ENCODE measurements at places on chromosomes 1 and 21.

DNA sequence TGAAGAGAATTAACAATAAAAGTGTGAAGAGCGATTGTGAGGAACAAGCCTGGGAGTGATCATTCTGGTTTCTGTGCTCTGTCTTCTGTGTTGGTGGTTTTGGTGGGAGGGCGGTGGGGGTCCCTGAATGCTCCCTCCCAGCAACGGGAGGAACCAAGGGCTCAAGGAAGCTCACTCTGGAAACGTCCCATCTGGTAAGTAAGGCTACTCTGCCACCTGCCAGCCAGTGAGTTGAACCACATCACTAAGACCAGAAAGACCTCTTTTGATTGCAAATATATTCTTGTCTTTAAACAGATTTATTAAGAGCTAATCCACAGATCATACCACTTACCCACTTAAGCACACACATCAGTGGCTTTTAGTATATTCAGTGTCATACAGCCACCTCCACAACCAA lies 125.0 kb downstream of the PRDM2 start:
- no peak for DNase-seq

DNA sequence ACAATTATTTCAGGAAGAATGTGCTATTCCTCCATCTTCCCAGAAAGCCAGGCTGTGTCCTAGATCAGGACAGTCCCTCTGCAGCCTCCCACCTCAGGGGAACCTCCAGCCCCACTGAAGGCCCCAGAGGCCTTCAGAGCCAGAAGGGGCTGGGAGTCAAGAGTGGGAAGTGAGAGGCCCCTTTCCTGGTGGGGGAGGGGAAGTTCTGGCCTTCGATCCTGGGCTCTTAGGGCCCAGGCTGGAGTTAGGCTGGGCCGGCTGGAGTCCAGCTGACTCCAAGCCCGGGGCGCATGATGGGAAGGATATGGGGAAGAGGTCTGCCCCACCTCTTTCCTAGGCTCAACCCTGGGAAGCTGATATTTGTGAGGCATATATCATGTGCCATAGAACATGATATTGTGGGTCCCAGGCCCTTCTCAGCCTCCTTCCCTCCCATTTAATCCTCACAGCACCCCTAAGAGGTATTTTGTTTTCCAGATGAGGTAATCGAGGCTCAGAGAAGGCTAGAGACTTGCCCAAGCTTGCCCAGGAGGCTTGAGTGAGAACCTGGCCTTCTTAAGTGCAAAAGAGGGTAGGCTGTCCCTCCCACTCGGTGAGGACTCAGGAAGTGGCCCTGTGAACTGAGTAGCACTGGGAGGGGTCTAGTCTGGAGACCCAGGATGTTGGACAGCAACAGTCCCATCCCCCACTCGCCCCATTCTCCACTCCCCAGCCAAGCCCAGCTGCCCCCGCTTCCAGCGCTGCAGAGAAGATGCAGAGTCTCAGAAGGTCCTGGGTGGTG lies 18.6 kb upstream of the HSPG2 start:
- no peak for DNase-seq

DNA sequence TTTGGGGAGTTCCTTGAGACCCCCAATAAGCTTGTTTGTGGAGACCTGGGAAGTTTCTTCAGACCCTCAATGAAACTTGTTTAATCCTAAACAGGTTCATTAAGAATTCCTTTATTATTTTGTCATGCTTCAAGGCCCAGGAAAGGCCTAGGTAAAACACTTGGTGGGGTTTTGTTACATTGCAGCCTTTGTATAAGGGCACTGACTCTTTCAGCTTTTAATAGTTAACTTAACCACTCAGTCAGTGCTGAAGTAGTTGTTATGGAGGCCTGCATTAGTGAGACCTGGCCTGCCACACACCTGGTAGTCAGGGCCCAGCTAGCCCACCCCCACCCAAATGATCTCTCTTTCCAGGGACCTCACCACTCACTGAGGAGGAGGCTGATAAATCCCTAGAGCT lies 103.7 kb downstream of the FCRL5 start:
- DNase-seq, result no peak

- no peak for DNase-seq
Observed at GRCh38 chr1:110235834-110236682, 25.9 kb downstream of the KCNC4 start.

DNA sequence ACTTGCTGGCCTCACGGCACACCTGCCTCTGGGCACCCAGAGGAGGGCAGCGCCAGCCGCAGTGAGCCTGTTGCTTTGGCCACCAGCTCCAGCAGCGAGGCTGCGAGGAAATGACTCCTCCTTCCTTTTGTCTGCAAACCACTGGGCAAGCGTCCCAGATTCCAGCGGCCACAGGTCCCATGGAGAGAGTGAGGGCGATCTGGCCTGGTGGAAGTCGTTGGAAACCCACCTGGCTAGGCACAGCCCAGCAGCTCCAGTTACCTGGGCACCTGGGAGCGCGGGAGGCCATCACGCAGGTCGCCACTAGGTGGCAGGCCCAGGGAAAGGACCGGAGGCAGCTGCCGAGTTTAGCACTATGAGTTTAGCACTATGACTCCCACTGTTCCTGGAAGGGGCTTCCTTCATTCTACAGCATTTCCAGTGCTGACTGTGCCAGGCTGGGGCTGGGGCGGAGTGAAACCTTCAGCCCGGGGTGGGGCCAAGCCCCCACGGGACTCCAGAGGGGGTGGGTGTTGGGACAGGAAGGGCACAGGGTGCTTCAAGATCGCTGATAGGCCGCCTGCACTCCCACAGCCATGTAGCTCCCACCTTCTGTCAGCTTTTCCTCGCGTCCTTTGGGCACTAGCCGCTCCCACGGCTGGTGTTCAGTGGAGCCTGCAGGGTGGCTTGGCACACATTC lies 1.1 kb upstream of the ESPN start:
- DNase-seq, result peak; percentile 55

GRCh38 chr1:37919277-37919676 lies 27.6 kb downstream of the INPP5B start:
- DNase-seq, result no peak

DNA sequence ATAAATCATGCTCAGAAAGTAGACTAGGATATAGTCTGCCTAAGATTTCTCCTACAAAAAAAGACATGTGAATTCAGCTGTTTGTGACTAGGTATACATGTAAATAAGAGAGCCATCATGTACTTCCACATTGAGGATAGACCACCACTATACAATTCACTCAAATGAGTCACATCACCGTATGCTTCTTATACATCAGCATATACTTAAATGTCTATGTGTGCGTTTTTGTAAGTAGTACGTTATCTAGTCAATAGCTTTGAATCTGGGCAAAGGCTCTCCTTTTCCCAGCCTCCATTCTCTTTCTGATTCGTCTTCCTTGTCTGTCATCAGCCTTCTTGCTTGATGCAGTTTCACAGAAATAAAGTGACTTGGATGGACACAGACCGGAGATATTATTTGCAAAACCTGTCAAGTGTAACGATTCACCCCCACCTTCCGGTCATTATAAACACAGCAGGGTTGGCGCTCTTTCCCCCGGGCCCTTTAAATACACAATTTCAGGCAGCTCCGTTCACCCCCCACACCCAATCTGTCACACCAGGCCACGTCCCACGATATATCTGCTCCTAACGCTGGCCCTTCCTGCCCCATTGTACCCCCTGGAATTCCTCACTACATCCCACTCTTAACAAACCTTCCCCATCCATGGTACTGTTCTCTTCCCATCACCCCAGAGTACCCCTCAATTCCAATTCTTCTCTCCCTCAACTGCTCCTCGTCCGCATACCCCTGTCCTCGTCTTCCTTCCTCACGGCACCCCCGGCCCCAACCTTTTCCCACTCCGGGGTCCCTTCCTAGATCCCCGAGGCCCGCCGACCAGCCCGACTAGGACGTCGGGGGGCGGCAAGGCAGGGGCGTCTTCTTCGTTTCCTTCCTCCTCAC lies 636 bp downstream of the VAMP4 start:
- DNase-seq, result no peak

GRCh38 chr1:40825435-40825788 lies 36.8 kb downstream of the CITED4 start:
- no peak for DNase-seq

GRCh38 chr1:225004396-225004795 lies 74.9 kb downstream of the DNAH14 start:
- DNase-seq, result no peak

- no peak for DNase-seq
Observed at GRCh38 chr1:2566101-2567045, 10.2 kb downstream of the TNFRSF14 start.

- peak; percentile 72 for DNase-seq
Observed at GRCh38 chr1:206864939-206865671, at the start of gene IL20. IL20 (plus strand) TSS chr1:206865623; CDS start chr1:206865853, 230 bp downstream.

DNA sequence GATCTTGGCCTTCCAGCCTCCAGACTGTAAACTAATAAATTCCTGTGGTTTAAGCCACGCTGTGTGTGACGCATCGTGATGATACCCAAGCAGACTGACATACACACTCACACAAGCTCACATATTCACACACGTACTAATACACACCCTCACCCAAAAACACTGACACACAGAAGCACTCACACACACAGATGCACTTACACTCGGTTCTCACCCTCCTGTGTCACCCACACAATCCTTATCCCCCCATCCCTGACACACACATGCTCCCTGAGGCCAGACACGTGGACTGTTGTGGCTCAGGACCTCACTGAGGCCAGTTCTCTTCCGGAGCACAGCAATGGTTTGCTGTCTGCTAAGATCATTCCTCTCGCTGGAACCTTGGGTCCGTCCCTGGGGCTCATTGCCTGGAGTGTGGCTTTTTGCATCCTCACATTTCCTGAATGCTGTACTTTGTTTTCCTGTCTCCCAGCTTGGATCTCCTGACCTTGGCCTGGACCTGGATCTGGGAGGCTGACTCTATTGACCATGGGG lies 76.9 kb upstream of the LYST start:
- no peak for DNase-seq

DNA sequence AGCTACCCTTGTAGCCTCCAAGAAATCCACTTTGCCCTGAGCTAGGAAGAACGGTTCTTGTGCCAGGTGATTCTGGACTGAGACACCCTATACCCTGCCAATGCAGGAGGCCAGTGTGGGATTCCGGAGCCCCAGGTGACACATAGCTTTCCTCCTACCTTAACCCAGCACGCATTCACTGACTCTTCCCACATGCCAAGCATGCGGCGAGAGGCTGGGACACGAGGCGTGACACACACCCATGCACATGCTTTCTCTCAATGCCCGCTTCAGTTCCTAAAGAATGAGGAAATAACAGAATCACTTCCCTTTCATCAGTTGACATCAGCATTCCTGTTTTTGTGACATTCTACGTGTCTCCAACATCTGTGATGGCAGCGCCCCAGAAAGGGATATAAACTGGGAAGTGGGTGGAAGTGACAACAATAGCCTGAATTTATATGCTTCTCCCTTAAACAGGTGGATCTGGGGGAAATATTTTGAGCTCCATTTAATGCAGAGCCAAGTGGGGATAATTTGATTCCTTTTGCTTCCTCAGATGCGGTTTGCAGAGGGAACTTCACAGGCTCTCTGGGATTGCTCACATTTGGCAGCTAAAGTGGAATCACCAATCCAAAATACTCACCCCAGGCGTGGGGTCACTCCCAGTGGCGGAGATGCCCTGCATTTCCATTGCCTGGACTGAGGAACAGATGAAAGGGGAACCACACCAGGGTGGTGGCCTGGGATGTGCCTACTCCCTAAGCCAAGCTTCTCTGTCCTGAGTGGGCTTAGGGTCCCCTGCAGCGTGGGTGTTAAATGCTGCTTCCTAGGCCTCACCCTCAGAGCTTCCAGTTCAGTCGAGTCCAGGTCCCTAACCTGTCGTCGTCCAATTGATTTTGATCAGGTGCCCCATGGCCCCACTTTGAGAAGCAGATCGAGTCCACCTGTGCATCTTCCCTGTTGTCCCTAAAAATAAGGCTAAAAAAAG lies 445.1 kb downstream of the SIPA1L2 start:
- DNase-seq, result no peak

DNA sequence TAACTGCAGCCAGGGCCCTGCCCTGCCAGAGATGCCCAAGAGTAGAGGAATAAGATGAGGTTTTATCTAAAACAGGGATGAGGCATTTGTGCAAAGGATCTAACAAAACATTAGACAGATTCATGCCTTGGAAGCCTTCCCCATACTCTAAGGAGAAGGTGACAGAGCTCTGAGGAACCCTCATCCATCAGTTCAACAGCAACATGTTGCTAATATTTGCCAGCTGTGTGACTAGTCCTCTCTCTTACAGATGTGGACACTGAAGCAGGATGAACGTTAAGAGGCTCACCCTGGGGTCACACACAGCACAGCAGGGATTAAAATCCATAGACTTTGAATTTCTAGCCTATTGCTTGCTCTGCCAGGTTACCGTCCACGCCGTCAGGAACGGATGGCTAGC lies 99.0 kb downstream of the ZBTB18 start:
- DNase-seq, result no peak

DNA sequence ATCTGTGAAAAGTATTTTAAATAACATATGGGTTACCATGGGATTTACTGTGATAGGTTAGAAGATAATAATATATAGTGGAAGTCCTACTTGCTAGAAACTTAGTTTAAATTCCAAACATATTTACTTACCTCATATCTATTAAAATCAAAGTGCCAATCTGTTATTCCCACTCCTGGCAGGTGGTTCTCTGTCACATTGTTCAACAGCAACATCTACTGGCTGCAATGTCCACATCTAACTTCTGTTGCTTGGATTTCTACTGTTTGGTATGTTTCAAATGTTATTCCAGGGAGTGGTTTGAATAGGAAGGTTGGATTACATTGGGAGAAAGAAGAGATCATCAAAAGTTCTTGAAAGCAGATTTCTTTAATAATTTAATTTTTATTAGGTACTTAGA lies 122.5 kb upstream of the NCAM2 start:
- no peak for DNase-seq

- DNase-seq, result peak; percentile 17
Observed at GRCh38 chr1:93061895-93062792, 16.9 kb upstream of the MTF2 start.

DNA sequence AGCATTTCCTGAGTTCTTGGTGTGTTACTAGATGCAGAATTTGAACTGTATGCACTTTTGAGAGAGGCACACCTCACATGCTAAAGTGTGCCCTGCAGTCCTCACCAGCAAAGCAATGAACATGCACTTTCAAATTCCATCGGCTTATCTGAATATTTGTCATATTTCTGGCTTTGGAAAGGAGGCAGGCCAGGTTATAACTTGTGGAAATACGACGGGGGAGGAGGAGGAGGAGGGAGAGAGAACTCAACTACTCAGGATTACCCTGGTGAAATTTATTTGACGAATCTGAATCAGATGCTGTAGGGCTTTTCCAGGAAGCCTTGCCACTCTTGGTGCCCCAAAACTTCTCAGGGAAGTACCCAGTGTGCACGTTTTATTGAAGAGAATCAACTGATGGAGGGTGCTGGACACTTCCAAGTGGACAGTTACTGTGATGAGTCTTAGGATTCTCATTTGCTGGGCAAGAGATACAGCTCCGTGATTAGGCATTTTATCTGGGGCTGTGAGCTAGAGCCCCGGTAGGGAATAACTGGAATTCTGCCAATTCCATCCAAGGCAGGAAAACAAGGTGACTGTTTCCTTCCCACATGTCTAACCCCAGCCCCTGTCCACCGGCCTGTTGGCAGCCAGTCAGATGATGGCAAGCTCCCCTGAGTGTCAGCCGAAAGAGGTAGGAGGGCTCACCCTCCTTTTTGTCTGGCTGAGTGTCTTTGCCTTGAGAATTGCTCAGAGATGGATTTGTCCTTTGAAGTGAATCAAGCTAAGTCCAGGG lies 3.8 kb downstream of the PDPN start:
- DNase-seq, result no peak

Measured in activated T-helper 1 cell treated with Interleukin-2 at 50 U/mL for 16 hours (primary cell).